ENCODE measurements at places on chromosomes 2 and 18.

DNA sequence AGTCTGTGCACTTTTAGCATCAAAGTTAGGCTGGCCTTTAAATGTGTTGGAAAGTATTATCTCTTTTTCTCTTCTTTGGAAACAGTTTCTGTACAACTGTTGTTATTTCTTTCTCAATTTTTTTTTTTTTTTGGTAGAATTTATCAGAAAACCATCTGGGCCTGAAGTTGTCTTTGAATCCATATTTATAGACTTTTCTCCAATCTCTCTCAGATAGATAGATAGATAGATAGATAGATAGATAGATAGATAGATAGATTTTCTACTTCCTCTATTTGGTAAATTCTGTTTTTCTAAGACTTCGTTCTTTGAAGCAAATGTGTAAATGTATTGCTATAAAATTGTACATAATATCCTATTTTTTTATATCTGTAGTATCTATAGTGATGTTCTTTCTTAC is 17.5 kb downstream of the DNAJC10 start:
- no peak for DNase-seq

DNA sequence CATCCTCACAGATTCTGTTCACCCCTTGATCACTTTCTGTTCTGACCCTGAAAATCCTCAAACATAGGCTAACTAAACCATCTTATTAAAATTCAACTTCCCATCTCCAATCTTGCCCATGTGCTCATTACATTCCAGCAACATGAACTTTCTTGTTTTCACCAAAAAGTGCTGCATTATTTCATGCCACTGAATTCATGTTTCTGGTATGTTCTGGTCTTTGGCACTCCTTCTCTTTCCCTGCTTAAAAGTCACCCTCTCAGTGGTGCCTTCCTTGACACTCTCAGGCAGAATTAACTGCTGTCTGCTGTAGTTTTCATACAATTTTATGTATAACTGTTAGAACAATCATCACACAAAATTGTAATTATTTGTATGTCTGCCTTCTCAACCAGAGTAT is 247.7 kb upstream of the RBMS1 start:
- DNase-seq: no peak

DNA sequence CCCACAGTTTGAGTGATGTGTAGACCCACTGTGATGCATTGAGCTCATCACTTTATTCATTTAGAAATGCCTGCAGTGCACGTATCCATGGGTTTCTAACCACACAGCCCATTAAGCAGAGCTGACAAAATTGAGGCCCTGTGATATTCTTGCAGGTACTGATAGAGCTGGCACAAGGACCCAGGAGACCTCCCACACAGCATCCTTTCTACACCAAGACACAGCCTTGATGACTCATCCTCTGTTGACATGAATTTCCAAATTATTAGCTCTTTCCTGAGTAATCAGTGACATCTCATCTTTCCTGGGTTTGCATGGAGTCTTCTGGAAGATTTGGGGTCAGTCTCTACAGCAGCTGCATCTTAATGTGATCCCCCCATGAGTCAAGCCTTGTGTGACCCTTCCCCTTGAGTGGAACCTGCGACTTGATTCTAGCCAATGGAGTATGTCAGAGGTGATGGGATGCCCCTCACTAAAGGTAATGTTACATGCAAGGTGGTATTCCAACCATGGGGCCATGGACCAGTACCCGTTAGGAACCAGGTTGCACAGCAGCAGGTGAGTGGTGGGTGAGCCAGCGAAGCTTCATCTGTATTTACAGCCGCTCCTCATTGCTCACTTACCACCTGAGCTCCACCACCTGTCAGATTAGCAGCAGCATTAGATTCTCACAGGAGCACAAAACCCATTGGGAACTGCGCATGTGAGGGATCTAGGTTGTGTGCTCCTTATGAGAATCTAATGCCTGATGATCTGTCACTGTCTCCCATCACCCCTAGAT is 181.1 kb upstream of the ARL4C start:
- no peak for DNase-seq

DNA sequence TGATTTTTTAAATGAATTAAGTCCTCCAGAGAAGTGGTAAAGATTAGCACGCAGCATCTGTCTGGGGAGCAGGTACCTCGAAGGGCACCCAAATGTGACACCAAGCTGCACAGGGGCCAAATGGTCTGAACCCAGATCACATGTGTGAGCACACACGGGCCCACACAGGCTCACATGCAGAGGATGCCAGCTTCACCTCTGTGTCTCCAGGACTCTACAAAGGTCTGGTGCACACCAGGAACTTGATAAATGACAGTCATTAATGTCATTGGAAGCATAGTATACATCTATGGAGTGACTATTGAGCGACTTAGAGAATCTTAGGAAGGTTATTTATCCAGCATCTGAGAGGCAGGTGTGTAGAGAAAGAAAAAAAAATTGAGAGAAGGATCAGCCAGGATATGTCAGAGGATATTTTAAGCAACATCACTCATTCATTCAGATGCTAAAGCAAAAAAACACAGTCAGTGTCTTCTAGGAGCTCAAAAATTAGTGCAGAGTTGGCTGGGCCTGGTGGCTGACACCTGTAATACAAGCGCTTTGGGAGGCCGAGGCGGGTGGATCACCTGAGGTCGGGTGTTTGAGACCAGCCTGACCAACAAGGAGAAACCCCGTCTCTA is 23.2 kb downstream of the GYPC start:
- no peak for DNase-seq

GRCh38 chr2:197869041-197869440 is 64.6 kb downstream of the PLCL1 start:
- DNase-seq: no peak

GRCh38 chr18:64017870-64018269 is 48.0 kb downstream of the SERPINB8 start:
- DNase-seq: no peak

DNA sequence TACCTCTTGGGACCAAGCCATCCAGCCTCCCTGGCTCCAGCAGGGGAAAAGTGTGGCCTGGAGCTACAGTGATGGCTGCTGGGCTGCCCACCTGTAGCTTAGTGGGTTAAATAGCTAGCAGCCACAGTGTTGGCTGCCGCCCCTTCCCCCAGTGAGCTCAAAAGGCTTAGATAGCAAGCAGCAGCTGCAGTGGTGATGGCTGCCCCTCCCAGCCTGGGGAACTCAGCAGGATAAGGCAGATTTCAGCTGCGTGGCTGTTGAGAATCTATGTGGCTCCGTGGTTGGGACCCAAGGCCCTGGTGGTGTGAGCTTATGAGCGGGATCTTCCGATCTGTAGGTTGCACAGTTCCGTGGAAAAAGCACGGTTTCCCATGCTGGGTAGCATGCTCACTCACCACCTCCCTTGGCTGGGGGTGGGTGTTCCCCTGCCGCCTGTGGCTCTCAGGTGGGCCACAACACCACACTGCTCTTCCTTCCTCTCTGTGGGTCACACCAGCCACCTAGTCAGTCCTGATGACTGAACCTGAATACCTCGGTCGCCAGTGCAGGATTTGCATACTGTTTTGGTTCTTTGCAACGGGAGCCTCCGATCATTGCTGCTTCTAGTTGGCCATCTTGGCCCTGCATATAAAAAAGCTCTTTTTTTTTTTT is 946.5 kb upstream of the FAM98A start:
- DNase-seq: no peak
